ENCODE measurements at places on chromosomes 3 and 15.
A peak's percentile ranks its signal among the peaks of the same experiment; 100 is the strongest.

GRCh38 chr3:165195241-165195639 lies 944 bp downstream of the SLITRK3 start:
- no peak for DNase-seq

DNA sequence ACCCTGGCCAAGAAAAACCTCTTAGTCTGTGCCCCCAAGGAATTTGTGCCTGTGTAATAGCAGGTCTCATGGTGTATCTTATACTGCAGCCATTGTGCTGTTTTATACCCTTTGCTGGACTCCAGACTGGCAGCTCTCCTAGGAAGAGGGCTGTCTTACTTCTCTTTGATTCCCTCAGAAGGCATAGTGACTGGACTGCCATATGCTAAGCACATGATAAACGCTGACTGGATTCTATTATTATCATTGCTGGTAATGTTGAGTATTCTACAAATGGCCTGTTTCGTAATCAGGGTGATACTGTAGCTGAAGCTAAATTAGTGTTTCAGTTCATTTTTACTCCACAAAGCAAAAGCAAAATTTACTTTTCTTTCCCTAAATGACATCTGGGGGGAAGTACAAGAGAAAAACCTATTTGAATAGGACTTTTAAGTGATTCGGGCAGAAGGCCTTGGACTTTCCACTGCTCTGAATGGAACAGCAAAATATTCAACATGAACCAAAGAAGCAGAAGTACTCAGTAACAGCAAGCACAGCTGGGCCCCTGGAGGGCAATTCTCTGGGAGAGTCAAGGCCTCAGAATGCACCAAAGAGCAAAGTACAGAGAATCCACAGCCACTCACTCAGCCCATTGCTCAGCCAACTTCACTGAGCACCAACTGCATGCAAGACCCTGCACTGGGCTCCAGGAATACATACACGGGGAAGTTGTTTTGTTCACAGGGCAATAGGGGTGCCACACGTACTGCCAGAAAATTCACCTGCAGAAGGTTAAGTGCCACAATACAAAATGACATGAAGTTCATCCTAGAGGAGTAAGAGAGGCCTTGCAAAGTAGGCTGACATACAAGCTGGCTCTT lies 7.9 kb upstream of the BCL2A1 start:
- no peak for DNase-seq

DNA sequence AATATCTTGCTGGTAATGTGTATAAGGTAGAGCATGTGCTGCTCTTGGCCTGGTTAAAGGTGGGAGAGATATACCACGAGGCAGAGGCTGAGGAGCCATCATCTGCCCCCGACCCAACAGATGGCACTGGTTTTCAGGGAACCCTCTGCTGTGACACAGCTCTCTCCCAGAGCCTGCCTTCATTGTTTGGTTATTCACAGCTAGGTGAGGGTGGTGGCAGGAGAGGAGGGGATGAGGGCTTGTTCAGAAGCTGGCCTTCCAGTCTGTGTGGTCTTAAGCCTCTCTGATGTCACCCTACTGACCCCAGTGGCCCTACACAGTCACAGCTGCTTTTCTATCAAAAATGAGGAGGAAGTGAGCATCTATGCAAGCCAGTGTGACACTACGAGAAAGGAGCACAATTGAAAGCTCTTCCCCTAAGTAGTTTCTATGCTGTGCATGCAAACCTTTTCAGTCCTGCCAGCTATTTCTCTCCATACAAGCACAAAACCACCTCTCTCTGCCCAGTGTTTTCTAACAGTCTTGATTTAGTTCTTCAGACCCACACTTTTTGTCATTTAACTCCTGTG lies 258.4 kb upstream of the AGTR1 start:
- DNase-seq, result no peak

- DNase-seq, result no peak
These were observed 5.3 kb downstream of the POU1F1 start for GRCh38 chr3:87270908-87271700.

- DNase-seq, result no peak
These were observed 660 bp upstream of the RTF1 start for GRCh38 chr15:41416128-41416741.

GRCh38 chr15:54803987-54804386 lies 392.8 kb downstream of the RSL24D1 start:
- DNase-seq, result no peak

DNA sequence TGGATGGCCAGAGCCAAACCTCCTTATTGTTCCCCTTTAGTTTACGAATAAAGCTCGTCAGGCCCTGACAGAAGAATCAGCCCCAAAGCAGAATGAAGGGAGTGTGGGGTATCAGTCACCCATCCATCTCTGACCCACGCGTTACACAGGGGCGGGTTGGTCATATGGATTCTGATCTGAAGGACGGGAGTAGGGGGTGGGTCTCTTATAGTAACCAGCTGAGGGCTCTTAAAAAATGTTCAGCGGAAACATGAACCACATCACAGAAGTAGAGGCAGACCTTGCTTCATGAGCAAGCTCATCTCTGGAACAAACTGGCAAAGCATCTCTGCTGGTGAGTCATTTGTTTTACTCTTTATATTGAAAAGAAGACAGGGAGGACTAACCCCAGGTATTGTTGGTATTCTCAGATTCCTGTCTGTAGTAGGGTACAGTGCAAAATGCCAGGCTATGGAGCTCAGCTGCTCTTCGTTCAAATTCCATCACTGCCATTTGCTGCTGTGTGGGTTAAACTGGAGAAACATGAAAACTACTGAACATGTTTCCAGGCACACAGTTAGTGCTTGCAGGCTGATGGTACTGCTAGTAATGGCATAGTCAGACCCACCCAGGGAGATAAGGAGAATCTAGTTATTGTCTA lies at the start of gene CXCR6:
Gene CXCR6, plus strand, starts transcription at position 258 of the 640 bp plus-strand sequence. CDS start 3,018 bp downstream, outside the sequence.
- no peak for DNase-seq

DNA sequence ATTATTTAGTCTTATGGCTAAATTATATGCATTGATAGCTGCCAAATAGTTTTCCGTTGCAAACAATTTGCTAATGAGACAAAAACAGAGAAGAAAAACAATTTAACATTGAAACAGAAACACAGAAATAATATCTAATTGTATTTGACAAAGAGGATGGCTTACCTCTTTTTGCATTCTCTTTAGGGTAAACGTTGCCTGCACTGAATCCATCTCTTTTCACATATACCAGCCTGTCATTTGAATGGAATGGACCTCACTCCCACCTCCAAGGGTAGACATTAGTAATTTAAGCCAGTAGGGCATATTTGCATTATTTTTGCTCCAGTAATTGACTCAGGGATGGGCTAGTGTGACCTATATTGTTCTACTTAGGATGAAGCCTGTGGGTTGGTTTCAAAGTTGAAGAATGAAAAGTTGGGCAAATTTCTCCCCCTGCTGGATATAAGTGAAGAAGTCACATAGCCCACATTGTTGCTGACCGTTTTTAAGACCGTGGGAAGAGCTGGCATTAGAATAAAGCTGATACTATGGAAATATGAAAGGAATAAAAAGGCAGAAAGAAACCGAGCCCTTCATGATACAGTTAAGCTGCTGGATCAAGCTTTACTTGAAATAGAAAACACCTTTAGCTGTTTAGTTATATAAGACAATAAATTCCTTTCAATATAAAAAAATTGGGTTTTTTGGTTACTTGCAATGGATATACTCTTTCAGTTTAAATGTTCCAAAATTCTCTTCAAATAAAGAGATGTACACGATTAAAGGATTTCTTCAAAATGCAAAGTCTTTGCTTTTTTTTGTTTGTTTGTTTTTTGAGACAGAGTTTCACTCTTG lies 26.9 kb downstream of the PIERCE2 start:
- DNase-seq, result no peak

- DNase-seq, result peak; percentile 14
These were observed at the start of gene LCMT2 for GRCh38 chr15:43329960-43330779. TSS of gene LCMT2 (minus strand) at chr15:43330573. CDS start at chr15:43330489, 84 bp downstream.

DNA sequence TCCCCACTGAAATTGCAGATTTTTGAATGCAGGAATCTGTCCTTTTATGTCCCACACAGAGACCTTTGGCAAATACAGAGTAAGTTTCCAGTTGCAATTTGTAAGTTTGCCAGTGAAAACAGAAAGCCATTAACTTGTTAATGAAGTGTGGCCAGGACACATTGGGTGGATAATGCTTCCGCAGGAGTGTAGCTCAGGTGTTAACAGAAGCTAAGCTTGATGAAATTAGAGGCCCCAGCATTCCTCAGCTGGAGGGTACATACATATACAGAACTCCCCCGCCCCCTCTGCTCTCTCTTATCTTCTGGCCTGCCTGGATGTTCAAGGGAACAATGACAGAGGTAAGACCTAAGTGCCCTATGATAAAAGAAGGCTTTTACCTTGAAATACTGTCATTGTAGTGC lies 8.1 kb upstream of the LRRC2 start:
- DNase-seq, result no peak

- DNase-seq, result no peak
These were observed 6.8 kb downstream of the ALDH1A2 start for GRCh38 chr15:58058729-58059128.

DNA sequence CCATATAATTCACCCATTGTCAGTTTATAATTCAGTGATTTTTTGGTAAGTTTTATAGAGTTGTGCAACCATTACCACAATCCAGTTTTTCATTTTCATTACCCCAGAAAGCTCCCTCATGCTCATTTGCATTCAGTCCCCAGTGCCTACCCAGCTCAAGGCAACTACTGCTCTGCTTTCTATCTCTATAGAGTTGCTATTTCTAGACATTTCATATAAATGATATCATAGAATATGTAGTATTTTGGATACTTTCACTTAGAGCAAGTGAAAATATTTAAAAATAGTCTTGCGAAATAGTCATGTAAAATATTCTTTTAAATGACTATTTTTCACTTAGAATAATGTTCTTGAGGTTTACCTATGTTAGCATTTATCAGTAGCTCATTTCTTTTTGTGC lies 42.1 kb downstream of the ZNF654 start:
- no peak for DNase-seq

GRCh38 chr15:53458736-53459135 lies 300.7 kb downstream of the WDR72 start:
- no peak for DNase-seq

- no peak for DNase-seq
These were observed 16.0 kb downstream of the ANKRD28 start for GRCh38 chr3:15781637-15782402.

GRCh38 chr3:101903451-101903871 lies 54.1 kb downstream of the NFKBIZ start:
- no peak for DNase-seq

GRCh38 chr15:95932676-95933075 lies 397.8 kb upstream of the NR2F2 start:
- DNase-seq, result no peak

DNA sequence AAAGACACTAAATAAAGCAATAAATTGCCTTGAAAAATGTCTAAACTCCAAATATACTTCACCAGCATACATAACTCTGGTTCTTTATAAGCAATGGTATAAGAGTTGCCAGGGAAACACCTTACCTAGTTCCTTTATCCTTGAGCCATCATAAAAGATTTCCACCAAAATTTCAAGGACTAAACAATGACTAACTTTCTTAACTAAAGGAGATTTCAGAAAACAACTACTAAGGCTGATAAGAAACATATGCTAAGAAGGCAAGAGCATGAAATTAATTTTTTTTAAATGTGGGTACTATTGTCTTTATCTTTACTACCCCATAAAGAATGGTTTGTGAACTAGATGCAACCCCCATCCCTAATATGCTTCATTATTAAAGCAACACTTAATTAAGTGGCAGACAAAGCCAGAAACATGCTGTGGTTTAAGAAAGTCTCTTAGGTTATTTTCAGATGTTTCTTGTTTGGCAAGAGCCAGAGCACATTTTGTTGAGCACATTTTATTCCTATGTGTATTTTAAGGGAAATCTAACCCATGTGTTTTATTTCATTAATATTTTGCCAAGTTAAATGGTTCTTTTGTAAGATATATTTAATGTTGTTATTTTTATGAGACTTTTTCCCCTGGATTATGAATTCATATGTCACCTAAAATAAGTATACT lies 17.4 kb upstream of the VEPH1 start:
- DNase-seq, result no peak

GRCh38 chr3:7328339-7328738 lies 467.4 kb downstream of the GRM7 start:
- no peak for DNase-seq

DNA sequence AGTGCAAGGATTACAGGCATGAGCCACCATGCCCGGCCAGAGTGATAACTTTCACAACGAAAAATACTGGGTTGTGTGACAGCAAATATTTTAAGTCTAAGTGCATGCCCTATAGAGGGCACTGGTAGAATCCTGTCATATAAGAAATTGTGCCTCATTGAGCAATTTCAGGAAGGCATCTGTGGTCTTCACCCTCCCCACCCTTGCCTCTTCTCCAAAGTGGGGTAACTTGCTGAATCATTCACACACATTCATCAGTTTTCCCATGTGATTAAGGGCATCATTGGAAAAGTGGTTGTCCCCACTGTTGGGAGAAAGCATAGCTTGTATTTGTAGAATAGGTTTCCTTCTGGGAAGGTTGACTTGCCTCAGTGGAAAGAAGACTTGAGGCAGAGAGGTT lies 9.2 kb downstream of the MITF start:
- DNase-seq, result no peak

GRCh38 chr3:23303601-23304217 lies 100.6 kb downstream of the UBE2E2 start:
- DNase-seq, result no peak

DNA sequence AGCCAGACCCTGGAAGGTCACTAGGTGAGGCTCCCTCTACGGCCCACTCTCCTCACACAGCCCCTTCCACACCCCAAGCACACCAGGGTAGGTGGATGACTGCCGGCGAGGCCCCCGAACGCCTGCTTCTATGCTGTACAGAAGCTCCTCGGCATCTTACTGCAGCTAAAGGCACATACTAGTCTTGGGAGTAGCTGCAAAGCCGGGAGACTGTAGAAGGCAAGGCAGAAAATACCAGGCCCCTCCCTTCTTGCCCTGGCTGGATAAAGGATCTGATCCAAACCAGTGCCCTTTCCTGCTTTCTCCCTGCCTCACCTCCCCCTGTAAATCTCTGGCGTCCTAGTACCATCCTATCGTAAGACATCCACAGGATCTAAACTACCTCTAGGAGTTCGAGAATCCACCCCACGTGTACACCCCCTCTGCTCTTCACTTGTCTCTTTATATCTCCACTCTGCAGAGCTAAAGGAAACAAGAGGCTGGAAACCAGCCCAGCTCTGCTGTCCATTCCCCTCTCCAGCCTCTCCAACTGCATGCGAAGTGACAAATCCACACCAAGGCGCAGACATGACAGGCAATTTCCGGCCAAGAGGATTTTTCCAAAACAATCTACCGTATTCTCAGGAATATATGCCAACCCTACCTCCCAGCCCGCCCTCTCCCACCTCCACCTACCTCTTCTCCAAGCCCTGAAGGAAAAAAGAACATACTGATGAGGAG lies 11.8 kb downstream of the TNK2 start:
- no peak for DNase-seq

GRCh38 chr3:151900884-151901643 lies 27.6 kb downstream of the SUCNR1 start:
- no peak for DNase-seq

- DNase-seq, result no peak
These were observed 87.7 kb downstream of the ETFA start for GRCh38 chr15:76223521-76223920.
